Muscle of leg (tissue), 16 donors: ENCODE measurements at places on chromosomes 1 and 21. TPM values are rescaled to one million over a fixed set of nuclear protein-coding genes. Genes with fewer than 3 reads are reported as not detected.

- no peak for DNase-seq
Observed at GRCh38 chr1:47561523-47562007, 123.7 kb downstream of the FOXD2 start.

DNA sequence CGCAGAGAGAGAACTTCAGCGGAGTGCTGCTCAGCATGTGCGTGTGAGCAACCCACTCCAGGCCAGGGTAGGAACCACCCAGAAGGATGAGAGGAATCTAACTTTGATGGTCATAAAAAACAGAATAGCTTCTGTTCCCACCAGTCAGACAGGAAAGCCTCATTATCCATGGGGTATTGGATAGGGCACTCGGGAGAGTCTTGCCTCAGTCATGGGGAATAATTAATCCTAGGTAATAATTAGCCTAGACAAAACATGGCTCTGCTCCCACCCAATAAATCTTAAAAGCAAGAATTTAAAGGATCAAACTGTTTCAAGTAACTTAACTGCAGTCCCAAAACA lies 35.3 kb downstream of the LDLRAD1 start:
- DNase-seq = no peak

DNA sequence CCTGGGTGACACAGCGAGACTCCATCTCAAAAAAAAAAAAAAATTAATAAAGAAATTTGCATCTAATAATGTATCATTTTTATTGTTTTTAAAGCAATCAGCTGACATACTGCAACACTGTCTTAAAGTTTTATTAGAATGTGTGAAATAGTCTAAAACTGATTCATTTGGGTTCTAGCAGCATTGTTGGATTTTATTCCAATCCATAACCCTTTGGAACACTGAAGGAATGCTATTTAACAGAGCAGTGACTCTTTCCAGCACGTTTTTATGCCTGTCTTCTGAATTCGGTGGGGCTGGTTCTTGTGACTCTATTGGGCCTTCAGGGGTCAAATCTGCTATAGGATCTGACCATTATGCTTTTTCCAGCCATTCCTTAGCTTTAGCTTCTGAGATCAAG lies 18.2 kb upstream of the FMO4 start:
- DNase-seq = no peak

DNA sequence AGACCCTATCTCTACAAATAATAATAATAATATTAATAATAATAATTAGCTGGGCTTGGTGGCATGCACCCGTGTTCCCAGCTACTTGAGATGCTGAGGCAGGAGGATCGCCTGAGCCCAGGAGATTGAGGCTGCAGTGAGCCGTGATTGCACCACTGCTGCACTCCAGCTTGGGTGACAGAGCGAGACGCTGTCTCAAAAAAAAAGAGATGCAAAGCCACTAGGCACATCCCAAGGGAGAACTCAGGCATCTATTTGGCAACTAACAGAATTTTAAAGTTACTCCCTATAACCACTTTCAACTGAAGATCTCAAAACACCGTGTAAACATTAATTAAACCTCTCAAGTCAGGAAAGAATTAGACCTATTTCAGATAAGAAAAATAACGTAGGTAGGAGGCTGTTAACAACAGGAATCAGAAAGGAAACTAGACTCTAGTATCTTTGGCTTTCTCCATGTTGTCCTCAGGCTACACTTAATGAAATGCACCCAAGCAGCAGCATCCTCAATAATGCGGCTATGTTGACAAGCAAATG lies 3.7 kb downstream of the RNF19B start:
- no peak for DNase-seq

Gene XKR8
- 8.2 TPM for polyA plus RNA-seq

Gene CRP
- polyA plus RNA-seq = not detected

Gene TMIGD3
- 0.69 TPM for polyA plus RNA-seq

Gene LZIC
- 49.7 TPM for polyA plus RNA-seq
